Lung microvascular endothelial cell (primary cell): ENCODE measurements at places on chromosomes 3 and 15. TPM values are rescaled to one million over a fixed set of nuclear protein-coding genes. Genes with fewer than 3 reads are reported as not detected.

DNA sequence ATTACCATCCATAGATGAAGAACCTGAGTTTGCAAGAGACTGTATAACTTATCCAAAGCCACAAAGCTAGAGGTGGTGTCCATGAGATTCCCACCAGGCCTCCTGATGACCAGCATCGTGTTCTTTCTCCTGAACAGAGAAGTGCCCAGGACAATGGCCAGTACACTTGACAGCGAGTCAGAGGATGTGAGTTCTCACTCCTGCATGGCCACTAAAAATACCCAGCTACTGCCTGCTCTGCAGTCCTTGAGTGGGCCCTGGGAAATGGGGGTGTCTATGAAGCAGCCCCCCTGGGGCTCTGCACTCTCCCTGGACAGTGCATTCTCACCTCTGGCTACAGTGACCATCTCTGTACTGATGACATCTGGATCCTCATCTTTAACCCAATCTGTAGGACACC is 201.2 kb downstream of the RPLP1 start:
- no peak for DNase-seq

DNA sequence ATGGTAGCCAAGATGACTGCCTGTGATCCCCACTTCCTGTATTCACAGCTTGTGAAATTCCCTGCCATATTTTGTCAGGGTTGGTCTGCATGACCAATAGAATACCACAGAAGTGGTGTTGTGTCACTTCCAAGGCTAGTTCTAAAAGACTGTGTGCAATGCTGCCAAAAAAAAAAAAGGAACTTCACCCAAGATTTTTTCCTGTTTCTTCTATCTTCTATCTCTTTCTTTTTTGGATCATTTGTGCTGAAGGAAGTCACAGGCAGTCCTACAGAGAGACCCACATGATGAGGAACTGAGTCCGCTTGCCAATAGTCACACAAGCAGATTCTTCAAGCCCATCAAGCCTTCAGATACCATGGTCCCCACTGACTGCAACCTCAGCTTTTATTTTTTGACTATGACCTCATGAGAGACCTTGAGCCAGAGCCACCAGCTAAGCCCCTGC is 18.1 kb upstream of the RAF1 start:
- no peak for DNase-seq

GRCh38 chr3:159870723-159871122 is 117.9 kb upstream of the IL12A start:
- DNase-seq, result no peak

The P3H2 gene
- total RNA-seq, result 3.2 and 9.6 TPM in 2 replicates

The CAPN3 gene
- 0.22 and 0.60 TPM in 2 replicates for total RNA-seq

The SLC30A4 gene
- 4.1 and 6.5 TPM in 2 replicates for total RNA-seq
